ENCODE measurements at places on chromosomes 2 and 18.
A peak's percentile ranks its signal among the peaks of the same experiment; 100 is the strongest.

DNA sequence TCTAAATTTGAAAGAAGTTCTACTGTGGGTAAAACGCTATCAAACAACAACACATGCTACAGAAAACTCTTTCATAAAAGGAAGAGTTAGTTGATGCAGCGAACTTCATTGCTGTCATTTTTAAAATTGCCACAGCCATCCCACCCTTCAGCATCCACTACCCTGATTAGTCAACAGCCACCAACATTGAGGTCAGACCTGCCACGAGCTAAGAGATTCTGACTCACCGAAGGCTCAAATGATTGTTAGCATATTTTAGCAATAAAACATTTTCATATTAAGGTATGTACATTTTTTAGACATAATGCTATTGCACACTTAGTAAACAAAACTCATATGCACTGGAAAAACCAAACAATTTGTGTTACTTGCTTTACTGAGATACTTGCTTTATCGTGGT is 347.1 kb downstream of the CLIP4 start:
- DNase-seq = peak; percentile 36

- no peak for DNase-seq
Measured at GRCh38 chr2:148982282-148982681, 56.2 kb upstream of the LYPD6B start.

- DNase-seq = no peak
Measured at GRCh38 chr2:47072018-47072691, 83.0 kb downstream of the STPG4 start.

- DNase-seq = no peak
Measured at GRCh38 chr2:18957909-18958308, 368.5 kb upstream of the NT5C1B start.

DNA sequence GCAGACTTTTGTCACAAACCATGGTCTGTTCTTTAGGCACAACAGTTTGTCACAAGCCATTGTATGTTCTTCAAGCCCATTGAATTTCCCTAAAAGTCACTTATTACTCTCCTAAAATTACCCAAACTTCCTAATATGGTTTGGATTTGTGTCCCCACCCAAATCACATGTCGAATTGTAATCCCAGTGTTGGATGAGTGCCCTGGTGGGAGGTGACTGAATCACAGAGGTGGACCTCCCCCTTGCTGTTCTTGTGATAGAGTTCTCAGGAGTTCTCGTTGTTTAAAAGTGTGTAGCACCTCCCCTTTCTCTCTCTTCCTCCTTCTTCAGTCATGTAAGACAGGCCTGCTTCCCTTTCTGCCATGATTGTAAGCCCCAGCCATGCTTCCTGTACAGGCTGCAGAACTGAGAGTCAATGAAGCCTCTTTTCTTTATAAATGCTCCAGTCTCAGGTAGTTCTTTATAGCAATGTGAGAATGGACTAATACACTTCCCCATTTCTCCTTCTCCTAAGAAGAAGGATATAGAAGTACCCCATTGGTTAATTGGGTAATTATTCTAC is 11.2 kb upstream of the GYPC start:
- no peak for DNase-seq

GRCh38 chr2:221490506-221491060 is 81.5 kb downstream of the EPHA4 start:
- DNase-seq = no peak

- peak; percentile 10 for DNase-seq
Measured at GRCh38 chr2:9897846-9898245, 53.6 kb upstream of the GRHL1 start.

DNA sequence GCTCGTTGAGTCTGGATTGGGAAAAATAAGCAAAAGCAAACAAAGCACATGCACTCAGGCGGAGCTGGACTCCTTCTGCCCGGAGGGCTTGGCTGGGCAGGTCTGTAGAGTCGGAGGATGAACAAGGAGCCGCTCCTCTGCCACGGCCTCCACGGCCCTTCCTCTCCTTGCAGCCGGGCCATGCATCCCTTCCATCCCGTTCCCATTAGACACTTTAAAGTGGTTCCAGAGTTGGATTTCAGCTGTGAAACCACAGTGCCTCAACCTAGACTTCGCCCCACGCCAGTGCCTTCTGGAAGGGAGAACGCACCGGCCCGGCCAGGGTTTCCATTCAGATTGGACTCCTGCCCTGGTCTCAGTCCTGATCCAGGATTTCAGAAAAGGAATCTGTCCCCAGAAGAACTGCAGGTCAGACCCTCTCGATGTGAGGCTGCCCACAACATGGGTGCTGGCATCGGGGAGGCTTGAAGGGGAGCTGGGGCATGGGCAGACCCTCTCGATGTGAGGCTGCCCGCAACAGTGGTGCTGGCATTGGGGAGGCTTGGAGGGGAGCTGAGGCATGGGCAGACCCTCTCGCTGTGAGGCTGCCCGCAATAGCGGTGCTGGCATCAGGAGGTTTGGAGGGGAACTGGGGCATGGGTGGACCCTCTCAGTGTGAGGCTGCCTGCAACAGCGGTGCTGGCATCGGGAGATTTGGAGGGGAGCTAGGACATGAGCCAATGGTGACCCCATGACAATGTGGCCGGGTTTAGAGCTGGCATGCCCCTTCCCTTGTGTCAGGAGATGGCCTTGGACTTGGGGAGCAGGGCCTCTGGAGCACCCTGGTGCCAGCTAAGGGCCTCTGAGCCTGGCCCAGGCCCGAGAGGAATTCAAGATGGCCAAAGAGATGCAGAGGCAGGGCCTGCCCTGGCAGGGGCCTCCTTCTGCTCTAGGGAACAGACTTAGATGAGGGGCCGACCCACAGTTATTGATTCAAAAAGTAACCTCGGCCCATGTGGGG is 304.5 kb downstream of the NDUFA10 start:
- no peak for DNase-seq

DNA sequence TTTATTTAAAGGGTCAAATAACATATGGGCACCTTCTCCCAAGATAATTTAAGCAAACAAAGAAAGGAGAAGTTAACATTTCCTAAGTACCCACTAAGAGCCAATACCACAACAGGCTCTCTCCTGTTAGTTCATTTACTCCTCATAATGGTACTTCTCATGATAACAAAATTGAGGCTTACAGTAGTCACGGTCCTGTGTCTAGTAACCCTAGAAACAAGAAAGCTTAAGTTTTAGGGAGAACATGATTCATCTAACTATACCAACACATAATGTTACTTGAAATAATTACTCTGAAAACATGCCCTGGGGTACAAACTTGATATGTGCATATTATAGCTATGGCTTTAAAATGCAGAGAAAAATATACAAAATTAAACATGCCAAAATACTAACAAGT is 19.8 kb downstream of the IWS1 start:
- DNase-seq = no peak

- peak; percentile 20 for DNase-seq
Measured at GRCh38 chr18:56702946-56703345, 51.8 kb downstream of the WDR7 start.

DNA sequence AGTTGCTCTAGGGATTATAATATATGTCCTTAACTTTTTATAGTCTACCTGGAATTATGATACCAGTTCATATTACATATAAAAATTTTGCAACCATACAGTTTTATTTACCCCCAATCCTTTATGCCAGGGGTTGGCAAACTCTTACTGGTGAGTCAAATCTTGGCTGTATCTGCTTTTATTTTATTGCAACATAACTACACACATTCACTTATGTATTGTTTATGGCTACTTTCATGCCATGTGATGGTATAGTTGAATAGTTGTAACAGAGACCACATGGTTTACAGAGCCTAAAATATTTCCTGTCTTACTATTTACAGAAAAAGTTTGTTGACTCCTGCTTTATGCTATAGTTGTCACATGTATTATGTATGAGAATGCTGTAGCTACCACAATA is 25.8 kb upstream of the DLX2 start:
- DNase-seq = no peak

GRCh38 chr18:26548415-26549262 is at the start of gene KCTD1:
Gene KCTD1 (minus strand): TSS chr18:26548553. CDS start chr18:26548536, 17 bp downstream.
- DNase-seq = peak; percentile 72

GRCh38 chr2:61396005-61396404 is 74.9 kb downstream of the USP34 start:
- no peak for DNase-seq

- no peak for DNase-seq
Measured at GRCh38 chr2:18790509-18791171, 201.3 kb upstream of the NT5C1B start.
